ENCODE measurements at places on chromosomes 12 and 14.

GRCh38 chr14:20327005-20327869, 5.8 kb downstream of the CCNB1IP1 start:
- DNase-seq: no peak

- DNase-seq: no peak
Measured at GRCh38 chr12:77925536-77926108, 94.9 kb downstream of the NAV3 start.

DNA sequence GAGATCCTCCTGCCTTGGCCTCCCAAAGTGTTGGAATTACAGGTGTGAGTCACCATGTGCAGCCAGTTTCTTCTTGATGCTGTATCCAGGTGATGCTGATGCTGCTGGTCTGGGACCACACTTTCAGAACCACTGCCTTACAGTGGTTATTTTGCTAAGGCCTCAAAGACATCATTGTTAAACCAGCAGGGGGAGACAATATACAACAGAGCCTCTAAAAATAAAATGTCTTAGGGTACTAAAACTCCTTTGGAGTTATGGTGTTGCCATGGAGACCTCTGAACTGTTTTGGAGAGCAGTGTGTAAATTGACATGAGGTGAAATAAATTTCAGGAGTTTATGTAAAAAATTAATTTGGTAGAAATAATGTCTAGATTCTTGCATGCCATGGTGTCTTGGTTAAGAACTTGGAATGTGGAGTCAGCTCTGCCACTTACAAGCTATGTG, 1.1 kb upstream of the ARG2 start:
- DNase-seq: no peak

- no peak for DNase-seq
Measured at GRCh38 chr12:65184176-65184857, 14.9 kb downstream of the LEMD3 start.

GRCh38 chr14:73323896-73324399, 86.6 kb downstream of the PAPLN start:
- DNase-seq: no peak

GRCh38 chr12:131833896-131834641, 5.9 kb downstream of the MMP17 start:
- no peak for DNase-seq

DNA sequence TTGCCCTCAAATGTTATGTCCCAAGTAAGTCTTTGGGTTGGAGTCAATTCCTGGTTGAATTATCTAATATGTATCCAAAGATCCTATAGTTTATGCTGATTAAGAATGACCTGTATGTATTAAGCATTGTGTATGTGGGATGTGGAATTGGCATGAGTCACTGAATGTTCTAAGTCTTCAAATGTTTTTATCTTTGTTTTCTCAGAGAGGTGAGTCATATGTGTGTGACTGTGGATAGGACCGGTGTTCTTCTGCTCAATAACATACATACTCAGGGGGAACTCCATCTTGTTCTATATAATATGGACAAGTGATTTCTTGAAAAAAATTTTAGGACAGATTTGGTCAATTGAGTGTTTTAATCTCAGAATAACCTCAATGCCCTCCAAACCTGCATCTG, 57.9 kb downstream of the NAV3 start:
- DNase-seq: no peak

- DNase-seq: no peak
Measured at GRCh38 chr12:101351682-101352081, 55.9 kb downstream of the ARL1 start.

DNA sequence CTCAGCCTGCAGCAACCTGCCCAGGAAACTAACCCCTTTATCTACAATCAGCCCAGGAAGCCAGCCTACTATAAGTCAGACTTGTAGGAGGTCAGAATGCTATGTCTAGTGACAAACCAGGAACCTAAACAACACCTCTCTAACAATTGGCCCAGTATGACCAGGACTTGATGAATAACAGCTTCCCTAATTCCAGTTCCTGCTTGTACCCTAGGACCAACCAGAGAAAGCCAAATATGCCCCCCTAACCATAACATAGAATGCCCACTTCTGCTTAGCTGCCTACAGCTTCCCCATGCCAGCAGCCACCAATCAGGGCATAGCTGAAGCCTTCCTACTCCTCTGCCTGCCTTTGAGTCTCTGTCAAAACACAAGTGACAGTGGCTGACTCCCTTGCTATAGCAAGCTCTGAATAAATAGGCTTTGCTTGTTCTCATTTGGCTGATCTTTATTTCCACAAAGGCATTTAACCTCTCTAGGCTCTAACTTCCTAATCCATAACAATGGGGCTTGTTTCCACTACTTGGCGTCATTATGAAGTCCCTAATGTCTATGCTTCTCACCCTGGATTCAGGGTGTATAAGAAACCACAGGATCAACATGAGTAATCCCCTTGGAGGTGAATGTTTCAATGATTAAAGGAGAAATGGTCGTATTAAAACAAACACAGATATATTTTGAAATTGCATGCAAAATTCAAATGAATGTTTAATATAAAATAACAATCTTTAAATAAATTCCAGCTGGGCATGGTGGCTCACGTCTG, 220.2 kb downstream of the ANO6 start:
- no peak for DNase-seq

GRCh38 chr14:101193845-101194372, 290.4 kb upstream of the RTL1 start:
- no peak for DNase-seq

- DNase-seq: no peak
Measured at GRCh38 chr12:70577283-70577634, 60.0 kb downstream of the PTPRB start.

GRCh38 chr12:5442251-5443006, 10.5 kb downstream of the NTF3 start:
- DNase-seq: no peak

- no peak for DNase-seq
Measured at GRCh38 chr12:62346817-62347216, 86.6 kb downstream of the USP15 start.

- no peak for DNase-seq
Measured at GRCh38 chr14:103108749-103109207, 14.3 kb downstream of the EXOC3L4 start.

GRCh38 chr12:66117242-66117641, 13.3 kb downstream of the LLPH start:
- DNase-seq: no peak

- DNase-seq: no peak
Measured at GRCh38 chr14:31283578-31284252, 76.1 kb upstream of the HECTD1 start.

GRCh38 chr14:38904959-38905358, 198.1 kb downstream of the SEC23A start:
- no peak for DNase-seq

DNA sequence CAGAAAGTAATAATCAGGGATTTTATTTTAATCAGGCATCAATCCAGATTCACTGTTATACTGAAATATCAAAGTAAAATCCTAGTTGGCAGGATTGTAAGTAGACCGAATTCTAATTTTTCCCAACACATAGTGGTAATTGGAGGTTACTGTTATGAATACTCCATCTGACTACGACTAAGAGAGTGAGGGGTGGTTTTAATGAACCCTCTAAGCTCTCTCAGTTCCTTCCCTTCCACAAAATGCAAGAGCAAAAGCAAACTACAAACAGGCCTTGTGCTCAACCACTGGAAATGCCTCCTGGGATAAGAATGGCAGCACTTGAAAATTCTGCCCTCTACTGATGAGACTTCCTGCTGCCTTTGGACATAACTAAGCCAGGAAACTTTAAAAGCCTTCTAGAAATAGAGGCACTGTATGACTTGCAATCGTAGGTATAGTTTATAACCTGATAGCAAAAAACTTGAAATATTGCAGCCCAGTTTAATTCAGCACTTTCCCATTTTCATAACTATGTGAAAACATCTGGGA, 184.8 kb downstream of the SLC16A7 start:
- DNase-seq: no peak

DNA sequence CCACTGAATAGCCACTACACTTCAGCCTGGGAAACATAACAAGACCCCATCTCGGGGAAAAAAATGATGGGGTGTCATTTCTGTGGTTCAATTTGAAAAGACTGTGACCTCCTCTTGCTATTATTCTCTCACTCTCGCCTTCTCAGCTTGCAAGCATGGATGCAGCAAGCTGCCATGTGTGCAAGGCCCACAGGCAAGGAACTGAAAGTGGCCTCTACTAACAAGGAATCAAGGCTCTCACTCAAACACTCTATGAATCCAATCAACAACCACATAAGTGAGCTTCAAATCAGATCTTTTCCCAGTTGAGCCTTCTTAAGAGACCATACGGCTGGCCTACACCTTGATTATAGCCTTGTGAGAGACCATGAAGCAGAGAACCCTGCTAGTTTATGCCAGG, 17.9 kb upstream of the DHRS7 start:
- no peak for DNase-seq

- no peak for DNase-seq
Measured at GRCh38 chr14:35215110-35215813, 76.9 kb upstream of the PSMA6 start.

DNA sequence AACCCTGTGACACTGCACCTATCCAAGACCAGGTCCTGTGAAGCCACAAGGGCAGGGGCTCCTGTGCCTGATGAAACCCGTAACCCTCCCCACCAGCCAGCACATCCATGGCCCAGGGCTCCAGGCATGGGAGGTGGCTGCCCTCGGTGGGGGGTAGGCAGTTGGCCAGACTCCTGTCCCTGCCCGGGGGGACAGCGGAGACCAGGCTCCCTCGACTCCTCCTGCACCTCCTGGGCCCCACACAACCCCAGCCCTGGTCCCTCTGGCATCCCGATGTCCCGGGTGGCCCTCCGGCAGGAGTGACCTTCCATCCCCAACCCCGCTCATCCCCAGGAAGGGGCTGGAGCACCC, 11.4 kb downstream of the AKT1 start:
- DNase-seq: no peak

DNA sequence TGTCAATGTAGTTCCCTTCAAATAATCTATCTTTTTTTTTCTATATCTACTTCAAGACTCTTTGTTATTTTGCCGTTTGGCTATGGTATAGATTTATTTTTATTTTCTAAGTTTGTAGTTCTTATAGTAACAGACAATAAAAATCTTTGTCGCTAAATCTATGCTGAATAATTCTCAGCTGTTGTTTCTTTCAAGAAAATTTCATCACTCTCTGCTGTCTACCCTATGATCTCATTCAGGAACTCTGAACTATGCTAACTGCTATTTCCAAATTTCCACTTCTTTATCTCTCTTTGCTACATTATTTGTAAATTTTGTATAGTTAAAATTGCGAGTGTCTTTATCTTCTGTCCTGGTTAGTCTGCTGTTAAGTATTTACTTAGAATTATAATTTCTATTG, 353.6 kb downstream of the LRFN5 start:
- no peak for DNase-seq

DNA sequence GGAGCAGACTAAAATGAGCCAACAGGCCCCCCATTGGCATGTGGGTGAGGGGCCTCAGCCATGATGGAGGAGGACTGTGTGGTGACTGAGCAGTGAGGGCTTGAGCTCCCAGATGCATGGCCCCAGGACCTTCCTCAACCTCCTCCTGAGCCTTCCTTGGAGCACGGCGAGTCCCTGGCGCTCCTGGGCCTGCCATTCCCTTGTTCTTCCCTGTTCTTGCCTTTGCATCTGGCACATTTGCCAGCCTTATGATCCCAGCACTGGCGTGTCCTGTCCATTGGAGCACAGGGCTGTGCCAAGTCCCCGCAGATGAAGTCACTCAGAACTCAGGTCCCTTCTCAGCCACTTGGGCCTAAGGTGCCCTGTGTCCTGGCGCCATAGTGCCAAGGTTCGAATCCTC, 40.3 kb upstream of the MEG3 start:
- DNase-seq: no peak

DNA sequence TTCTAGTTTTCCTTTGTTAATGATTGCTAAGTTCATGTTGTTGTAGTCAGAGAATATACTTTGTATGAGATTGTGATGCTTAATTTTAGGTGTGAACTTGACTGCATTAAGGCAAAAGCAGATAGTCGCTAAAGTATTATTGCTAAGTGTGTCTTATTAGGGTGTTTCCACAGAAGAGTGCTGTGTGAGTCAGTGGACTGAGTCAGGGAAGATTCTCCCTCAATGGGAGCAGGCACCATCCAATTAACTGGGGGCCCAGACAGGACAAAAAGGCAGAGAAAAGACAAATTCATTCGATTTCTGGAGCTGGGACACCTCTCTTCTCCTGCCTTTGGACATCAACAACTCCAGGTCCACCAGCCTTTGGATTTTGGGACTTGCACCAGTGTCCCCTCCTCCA, 48.5 kb downstream of the BAZ1A start:
- DNase-seq: no peak

DNA sequence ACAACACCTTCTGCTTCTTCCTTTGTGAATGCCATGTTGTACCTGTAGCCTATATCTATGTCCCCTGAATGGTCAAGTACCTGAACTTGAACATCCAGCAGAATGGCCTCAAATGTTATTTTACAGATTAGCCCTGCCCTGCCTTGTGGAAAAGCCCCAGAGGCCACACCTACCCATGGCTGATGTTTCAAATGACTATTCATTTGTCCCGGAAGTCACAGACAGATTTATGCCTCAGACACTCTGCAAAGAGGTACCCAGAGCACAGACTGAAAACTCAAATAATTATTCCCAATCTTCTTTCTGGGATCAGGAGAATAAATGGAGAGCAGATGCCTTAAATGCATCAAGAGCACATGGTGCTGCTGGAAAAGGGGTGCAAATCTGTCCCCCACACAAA, 13.0 kb upstream of the DPF3 start:
- DNase-seq: no peak

- DNase-seq: no peak
Measured at GRCh38 chr14:100765296-100765695, 38.6 kb downstream of the DLK1 start.

Measured in activated CD4-positive, CD25-positive, alpha-beta regulatory T cell (primary cell).